ENCODE measurements at places on chromosomes 3 and 15. TPM values are rescaled to one million over a fixed set of nuclear protein-coding genes. Genes with fewer than 3 reads are reported as not detected.

DNA sequence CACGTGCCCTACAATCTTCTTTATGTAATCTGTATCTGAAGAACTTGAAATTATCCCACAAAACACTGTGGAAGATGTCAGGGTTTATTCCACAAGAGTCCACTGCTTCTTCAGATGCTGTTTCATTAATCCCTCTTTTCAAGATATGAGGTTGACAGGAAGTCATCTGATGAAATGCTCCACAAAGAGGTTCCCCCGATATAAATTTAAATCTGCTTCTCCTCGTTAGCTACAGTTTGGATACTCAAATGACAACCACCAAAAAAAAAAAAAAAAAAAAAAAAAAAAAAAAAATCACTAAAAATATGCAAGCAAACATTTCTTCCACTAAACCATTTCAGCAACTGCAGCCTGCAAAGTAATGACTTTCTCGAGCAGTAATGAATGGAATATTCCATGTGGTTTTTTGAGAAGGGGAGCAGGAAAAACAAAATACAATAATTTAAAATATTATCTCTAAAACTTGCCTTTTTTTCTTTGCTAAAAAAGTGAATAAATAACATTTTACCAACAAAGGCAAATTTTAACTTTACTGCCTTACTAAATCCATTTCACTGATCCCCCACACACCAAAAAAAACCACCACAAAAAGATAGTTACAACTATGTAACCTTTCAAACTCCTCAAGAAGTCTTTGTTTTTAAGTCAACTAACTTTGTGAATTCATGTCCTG, 37.8 kb downstream of the DLG1 start:
- DNase-seq, result no peak

- no peak for DNase-seq
Observed at GRCh38 chr15:101406036-101406435, 83.5 kb downstream of the PCSK6 start.

DNA sequence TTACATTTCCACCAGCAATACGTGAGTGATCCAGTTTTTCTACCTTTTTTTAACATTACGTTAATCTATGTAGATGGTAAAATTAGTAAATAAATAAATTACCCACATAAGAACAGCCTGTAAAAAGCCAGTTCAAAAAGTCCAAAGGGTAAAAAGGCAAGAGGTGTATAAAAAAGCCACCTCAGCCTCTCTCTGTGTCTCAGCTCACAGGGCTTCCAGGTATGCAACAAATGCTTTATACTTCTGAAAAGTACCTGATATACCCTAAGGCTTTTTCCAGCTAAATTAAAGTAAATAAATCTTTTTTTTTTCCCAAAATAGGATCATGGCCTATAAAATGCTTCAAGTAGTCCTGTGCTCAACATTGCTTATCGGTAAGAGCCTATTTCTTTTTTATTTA, at the start of gene C3orf85:
TSS of gene C3orf85 (plus strand) at position 197 of the 400 bp plus-strand sequence. CDS start at position 326, 129 bp downstream.
- no peak for DNase-seq

DNA sequence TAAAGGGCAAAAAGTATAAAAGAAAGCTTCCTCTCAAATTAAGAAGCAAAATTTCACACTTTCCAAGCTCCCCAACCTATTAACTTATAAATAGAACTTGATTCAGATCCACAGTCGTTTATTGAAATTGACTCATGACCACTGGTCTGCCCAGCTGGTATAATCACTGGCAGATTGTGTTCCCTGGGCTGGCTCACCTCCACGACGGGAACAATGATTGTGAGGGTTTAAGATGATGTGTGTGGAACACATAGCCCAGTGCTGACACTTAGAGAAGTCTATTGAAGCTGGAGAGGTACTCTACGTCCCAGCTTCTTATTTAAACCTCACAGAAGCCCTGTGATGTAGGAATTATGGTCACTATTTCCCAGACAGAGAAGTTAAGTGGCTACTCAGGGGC, 90.4 kb downstream of the MB21D2 start:
- no peak for DNase-seq

DNA sequence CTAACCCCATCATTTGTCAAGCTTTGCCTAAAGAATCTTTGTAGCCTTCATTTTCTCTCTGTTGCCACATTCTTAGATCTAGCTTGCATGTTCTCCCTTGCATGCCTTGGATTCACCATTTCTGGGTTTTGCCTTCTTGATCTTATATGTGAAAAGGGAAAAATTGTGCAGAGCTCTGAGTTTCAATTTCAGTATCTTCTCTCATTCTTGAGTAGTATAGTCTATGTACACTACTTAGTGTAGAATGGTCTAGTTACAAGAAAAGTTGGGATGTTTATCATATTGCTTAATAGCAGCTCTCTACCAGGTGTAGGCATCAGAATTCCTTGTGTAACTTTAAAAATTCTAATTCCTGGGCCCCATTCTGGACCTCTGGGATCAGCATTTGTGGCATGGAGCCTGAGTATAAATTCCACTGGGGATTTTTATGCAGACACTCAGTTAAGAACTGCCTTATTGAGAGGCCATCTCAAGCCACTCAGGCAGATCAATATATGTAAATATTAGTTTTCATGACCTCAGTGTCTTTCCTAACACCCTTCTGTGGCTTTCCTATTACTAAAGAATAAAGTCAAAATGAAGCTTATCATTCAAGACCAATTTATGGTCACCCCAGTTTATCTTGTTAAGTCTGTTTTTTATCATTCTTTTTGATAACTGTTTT, 23.4 kb downstream of the GTF2E1 start:
- DNase-seq, result no peak

GRCh38 chr3:149276619-149277018, 55.0 kb upstream of the CP start:
- DNase-seq, result no peak

GRCh38 chr3:52277071-52277964, 1.1 kb downstream of the WDR82 start:
- DNase-seq, result peak; percentile 46

- DNase-seq, result no peak
Observed at GRCh38 chr3:187223799-187224198, 26.5 kb downstream of the RTP1 start.

Gene KLHL40
- 0.41 TPM for total RNA-seq

- DNase-seq, result no peak
Observed at GRCh38 chr3:15342246-15342645, 9.9 kb upstream of the SH3BP5 start.

GRCh38 chr3:184366619-184367289, 5.2 kb downstream of the POLR2H start:
- no peak for DNase-seq

GRCh38 chr3:128490915-128491690, 1.9 kb downstream of the GATA2 start:
- no peak for DNase-seq

Gene TSC22D2
- 11.0 TPM for total RNA-seq

GRCh38 chr3:125191730-125192129, 20.8 kb downstream of the SLC12A8 start:
- DNase-seq, result no peak

Gene CCR3
- total RNA-seq, result not detected

DNA sequence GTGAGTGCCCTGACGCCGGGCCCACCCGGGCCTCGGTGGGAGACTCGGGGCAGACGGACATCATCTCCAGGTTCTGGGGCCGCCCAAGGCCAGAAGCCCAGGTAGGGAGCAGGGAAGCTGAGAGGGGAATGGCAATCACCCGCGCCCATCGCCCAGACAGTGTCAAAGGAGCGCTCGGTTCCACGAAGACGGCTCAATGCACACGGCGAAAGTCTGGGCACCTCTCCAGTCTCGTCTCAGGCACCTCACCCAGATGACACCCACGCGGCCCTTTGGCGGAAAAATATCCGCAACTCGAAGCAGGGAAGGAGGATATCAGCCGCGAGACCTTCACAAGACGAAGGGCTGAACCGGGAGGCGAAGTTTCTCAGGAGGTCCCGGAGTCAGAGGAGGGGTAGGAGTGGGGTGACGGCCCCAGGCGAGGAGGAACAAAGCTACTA, 916 bp downstream of the IL17RD start:
- DNase-seq, result no peak

Gene ZNF860
- 2.0 TPM for total RNA-seq

Gene NRROS
- total RNA-seq, result 0.82 TPM

GRCh38 chr3:187068787-187069186, 70.5 kb downstream of the RPL39L start:
- no peak for DNase-seq

DNA sequence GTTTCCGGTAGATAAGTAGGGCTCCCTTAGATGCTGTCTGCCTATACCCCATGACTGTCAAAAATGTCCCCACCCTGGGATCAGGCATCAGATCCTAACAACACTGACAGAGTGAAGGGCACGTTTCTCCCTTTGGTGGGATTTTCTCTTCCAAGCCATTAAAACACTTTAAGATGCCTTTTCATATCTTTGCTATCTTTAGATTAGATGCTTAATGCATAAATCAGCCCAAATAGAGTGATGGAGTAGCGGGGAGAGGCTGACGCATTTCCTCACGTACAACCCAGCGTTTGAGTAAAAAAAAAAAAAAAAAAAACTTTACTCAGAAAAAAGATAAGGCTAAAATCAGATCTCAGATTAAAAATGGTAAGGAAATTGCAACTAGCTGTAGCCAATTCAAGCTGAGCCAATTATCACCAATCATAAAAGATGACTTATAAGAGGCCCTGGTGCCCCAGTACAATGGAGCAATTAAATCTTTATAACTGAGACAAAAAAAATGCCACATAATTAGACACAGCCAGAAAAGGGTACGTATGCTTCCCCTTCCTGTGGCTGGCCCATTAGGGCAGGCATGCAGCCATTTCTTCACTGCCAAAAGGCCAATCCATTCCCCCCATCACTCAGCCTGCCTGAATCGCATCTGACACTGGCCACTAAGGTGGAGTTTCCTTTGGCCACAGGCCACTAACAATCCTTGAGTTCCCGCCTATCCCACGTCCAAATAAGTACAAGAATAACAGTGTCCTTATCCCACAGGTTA, 45.0 kb downstream of the RFTN1 start:
- DNase-seq, result no peak

DNA sequence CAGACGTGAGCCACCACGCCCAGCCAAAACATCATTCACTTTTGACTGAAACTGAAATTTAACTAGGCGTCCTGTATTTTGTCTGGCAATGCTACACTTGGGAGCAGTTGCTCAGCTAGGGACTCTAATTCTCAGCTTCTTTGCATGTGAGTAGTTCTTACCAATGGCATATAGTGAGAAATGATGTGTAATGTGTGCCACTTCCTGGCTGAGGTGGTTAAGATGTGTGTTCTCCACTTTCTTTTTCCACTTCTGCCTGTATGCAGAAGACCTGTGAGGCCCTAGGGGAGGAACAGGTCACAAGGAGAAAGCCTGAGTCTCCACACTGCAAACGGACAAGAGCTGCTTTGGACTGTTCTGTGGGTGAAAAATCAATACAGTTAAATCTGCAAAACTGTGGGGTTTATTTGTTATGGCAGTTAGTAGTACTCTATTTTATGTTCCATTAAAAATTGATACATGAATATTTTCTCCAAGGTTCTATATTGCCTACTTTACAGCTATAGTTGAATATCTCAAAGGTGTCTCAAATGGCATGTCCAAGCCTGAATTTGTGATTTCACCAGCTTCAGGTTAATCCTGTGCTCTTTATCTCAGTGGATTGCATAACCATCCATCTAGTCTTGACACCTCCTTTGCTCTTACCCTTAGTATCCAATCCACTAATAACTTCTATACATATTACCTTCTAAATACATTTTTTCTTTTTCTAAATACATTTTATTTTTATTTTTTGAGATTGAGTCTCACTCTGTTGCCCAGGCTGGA, 59.3 kb downstream of the NR1D2 start:
- no peak for DNase-seq

DNA sequence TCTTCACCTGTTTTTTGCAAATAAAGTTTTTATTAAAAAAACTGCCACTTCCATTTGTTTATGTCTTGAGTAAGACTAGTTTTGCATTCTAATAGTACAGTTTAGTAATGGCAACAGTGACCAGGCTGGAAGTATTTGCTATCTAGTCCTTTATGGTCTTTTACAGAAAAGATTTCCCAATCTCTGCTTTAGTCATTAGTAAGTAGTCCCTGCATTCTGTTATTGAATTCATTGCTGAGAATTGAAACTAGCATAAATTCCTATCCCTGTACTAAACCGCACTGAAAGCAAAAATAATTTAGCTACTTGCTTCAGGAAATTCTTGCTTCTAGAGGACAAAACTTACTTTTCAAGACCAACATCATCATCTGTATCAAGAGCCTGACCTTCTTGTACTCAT, 46.2 kb downstream of the CNTN6 start:
- no peak for DNase-seq

GRCh38 chr3:111741181-111741580, 117.9 kb upstream of the PHLDB2 start:
- DNase-seq, result no peak

Gene RNU5B-1
- total RNA-seq, result not detected

GRCh38 chr3:12312010-12312409, 23.1 kb downstream of the PPARG start:
- no peak for DNase-seq

DNA sequence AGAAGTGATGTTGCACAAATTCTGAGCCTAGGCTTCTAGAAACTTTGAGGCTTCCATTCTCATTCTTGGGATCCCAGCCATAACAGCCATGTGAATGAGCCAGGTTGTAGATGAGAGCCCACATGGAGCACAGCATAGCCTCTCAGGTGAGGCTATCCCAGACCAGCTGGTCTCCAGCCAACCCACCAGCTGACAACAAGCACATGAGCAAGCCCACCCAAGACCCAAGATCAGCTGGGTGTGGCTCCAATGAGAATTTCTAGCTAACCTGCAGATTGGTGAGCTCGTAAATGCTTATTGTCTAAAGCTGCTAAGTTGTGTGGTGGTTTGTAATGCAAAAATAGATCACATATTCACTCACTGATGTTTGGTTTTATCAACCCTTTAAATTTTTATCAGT, 14.4 kb downstream of the KY start:
- DNase-seq, result no peak

Gene ANKRD63
- 2.0 TPM for total RNA-seq

GRCh38 chr3:175093748-175094147, 234.6 kb downstream of the NAALADL2 start:
- no peak for DNase-seq

DNA sequence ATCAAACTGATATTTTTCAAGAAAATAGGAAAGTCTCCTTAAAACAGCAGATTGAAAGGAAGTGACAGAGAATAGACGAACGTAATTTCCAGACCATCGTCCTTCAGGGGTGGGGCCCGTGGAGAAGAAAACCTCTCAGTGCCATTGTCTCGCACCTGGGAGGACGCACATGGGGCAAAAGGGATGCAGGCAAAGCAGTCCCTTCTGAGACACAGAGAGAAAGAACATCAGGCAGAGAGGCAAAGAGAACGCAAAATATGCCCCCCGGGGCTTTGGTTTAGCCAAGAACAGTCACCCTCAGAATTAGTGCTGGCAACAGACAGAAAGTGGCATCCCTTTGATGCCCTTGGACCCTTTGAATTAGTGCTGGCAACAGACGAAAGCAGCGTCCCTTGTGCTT, 37.0 kb downstream of the MUC20 start:
- no peak for DNase-seq

Gene IMP3
- 43.6 TPM for total RNA-seq

- no peak for DNase-seq
Observed at GRCh38 chr3:107407355-107407754, 30.1 kb downstream of the CCDC54 start.

GRCh38 chr3:101988596-101988995, 139.3 kb downstream of the NFKBIZ start:
- DNase-seq, result no peak

Gene MOBP
- total RNA-seq, result 0.41 TPM

GRCh38 chr3:100650651-100651619, 41.5 kb downstream of the ADGRG7 start:
- no peak for DNase-seq

GRCh38 chr15:101844916-101845315, 32.9 kb downstream of the OR4F15 start:
- DNase-seq, result no peak

- DNase-seq, result peak; percentile 70
Observed at GRCh38 chr3:48232734-48233133, 8.2 kb upstream of the ZNF589 start.

All from frontal cortex (tissue), 4 donors.